Stimulated activated CD4-positive, alpha-beta T cell treated with anti-CD3 and anti-CD28 coated beads, Interleukin-1b, Interleukin-23, amount 100 ng/mL, for 1 hour (primary cell): ENCODE measurements at places on chromosomes 3 and 15.

GRCh38 chr15:53586799-53587198 lies 172.7 kb downstream of the WDR72 start:
- DNase-seq, result no peak

DNA sequence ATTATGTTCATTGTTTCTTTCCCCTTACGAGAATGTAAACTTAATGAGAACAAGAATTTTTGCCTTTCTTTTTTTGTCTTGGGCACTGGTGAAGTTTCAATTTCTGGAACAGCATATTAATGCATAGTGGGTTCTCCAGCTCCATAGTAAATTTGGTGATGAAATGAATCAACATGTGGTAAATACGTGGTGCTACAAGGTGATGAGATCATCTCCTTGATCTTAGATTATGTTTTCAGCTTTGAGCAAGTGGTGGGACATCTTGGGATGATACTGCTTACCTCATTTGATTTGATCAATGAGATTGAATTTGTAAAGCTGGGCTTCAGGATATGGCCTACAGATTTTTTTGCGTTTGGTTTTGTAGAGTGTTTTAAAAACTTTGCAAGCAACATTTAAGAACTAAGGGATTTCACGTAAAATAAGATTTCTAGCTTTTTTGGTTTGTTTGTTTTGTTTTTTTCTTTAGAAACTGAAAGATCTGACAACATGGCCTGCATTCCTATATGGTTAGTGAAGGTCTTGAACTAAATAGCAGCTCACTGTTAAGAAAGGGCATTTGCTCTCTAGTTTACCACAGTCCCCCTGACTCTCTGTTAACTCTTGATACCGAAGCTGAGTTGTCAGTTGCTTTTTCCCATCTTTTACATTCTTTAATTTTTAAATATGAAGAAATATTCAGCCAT lies 45.6 kb downstream of the FNDC3B start:
- no peak for DNase-seq

DNA sequence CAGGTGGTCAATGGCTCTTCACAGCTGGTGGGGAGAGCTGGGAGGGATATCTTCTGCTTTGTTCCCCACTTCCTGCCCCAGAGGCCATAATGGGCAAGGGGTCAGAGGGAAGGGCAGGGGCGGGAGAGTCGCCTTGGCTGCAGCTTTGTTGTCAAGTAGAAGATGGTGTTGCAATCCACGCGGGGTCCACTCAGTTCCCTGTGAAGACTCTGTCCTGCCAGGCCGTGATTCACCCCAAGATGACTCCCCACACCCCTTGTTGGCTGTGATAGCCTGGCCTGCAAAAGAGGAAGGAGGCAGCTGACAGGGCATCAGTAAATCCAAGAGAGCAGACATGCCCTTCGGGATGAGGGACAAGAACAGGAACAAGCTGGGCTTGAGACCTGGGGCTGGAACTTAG lies 6.9 kb downstream of the GALNT15 start:
- DNase-seq, result no peak

GRCh38 chr15:85764649-85765277 lies 30.0 kb downstream of the KLHL25 start:
- no peak for DNase-seq

DNA sequence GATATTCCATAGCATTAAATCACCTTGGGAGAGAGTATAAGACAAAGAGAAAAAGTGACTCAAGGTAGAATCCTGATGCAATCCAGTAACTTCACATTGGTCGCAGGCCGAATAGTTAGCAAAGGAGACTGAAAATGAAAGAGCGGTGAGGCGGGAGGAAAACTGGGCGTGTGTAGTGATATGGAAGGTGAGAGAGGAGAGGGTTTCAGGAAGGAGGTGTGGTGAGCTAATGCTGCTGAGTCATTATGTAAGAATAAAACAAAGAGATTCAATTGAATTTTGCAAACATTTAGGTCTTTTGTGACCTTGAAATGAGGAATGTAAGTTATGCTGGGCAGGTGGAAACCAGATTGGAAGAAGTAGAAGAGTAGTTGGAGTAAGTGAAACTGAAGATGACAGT lies 235.3 kb downstream of the C3orf38 start:
- no peak for DNase-seq

- no peak for DNase-seq
These were observed 16.4 kb upstream of the ANXA2 start for GRCh38 chr15:60414016-60414682.

DNA sequence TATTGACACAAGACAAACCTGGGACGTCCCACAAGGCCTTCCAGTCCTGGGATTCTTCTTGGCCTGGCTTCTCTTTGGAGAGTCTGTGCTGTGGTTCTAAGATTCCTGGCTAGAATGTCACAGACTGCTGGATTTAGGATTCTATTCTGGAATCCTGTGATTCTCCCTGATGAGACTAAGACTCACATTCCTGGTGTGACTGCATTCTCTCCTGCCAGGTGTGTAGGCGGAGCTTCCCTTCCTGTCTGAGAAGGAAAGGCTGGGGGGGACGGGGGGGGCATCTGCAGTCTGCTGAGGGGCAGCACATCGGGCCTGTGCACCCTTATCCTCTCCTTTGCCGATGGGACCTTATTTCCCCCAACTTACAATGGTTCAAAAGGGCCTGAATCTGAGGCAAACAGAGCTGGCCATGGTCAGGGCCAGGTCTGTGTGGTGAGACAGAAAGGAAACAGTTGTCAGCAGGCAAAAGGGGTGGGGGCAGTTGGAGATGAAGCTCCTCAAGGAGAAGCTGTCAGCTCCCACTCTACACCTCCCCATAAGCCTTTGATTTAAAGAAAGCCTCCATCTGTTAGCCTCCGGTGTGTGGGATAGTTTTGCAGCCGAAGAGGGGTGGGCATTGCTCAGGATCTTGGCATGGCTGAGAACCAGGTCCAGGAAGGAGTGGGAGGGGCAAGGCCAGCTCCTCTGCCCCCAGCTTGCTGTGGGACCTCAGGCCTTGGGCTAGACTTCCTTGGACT lies 30.9 kb downstream of the VIPR1 start:
- no peak for DNase-seq

DNA sequence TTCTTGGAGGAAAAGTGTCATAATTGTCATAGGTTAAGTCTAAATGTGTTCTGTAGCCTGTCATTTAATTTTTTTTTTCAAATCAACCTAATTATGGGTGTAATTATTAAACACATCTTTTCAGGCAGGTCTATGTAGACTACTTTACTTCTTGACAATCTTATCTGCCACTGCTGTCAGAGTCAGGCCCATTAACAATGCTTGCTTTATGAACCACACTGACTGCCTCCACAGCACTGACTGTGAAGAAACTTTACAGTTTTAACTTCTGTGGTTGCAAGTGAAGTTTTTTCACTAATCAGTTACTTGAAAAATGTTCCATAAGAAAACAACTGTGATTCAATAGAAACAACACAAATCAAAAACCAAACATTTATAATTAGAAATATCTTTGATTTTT lies 407.8 kb downstream of the PLCL2 start:
- no peak for DNase-seq

DNA sequence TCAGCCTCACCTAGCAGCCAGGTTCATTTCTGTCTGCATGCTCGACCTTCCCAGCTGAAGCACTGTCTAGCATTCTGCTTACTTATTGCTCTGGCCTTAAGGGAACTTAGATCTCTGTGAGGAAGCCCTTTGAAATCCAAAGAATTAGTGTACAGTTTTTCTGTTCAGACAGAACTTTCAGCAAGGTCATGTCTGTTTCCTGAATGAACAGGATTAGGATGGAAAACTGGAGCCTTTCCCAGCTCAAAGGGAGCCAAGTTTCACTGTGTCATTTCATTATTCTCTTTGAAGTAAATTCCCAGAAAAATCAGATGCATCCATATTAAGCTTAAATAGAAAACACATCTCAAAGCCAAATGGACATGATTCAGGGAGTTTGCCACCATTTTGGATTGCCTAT lies 457.3 kb upstream of the KCNMB2 start:
- no peak for DNase-seq

DNA sequence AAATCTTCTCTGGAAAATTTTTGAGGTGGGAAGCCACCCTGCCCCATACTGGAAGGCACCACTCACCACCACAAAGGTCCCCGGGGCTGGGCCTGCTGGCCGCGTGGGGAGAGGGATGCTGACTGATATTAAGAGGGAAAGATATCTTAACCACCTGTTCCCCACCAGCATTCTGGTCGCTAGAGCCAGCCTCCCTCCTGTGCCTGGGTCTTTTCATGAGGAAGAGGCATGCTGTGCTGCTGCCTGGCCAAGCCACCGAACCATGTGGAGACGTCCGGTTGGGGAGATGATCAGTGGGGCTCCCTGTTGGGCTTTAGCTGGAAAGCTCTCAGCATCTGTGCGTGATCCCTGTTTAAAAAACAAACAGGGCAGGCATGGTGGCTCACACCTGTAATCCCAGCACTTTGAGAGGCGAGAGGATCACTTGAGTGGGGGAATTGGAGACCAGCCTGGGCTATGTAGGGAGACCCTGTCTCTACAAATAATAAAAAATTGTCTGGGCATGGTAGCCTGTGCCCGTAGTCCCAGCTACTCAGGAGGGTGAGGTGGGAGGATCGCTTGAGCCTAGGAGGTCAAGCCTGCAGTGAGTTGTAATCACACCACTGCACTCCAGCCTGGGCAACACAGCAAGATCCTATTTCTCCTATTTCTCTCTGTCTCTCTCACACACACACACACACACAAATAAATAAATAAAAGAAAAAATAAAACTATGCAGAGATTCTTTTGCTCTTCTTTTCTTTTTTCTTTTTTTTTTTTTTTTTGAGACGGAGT lies 1.0 kb downstream of the KLHL18 start:
- no peak for DNase-seq

DNA sequence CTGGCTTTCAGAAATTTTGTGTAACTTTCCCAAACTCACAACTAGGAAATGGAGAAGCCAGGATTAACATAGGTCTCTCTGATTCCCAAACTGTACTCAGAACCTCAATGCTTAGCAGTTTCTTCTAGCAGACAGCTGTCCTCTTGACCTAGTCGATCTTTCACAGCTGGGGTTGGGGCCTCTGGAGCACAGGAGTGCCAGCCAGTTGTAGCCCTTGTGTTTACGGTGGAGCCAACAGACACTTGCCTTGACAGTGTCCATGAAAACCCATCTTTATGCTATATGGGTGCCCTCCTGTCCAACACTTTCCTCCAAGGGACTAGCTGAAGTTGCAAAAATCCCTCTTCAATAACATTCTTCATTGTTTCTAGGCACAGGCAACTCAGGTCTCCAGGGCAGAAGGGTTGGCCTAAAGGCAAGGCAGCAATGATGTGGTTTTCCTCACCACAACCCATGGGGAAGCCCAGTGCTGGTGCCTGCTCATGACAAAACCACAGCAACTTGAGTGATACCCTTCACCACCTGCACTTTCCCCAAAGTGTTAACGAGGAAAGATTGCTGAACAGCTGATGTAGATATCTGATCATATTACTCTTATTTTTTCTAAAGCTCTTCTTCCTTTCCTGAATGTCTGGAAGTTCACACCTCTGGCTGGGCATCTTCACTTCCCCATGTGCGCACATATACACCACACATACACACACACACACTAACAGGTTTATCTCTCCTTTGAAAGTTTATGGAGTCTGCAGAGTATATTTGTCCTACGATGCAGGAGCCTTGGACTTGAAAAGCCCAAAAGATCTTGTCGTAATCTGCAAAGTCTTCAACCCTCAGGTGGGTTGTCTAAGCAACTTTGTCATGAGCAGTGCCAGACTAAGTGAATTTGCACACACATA lies 11.0 kb upstream of the KNG1 start:
- DNase-seq, result no peak

GRCh38 chr3:61454801-61455200 lies 106.6 kb upstream of the PTPRG start:
- DNase-seq, result no peak

- DNase-seq, result no peak
These were observed 79.4 kb downstream of the RPLP1 start for GRCh38 chr15:69532066-69532465.

GRCh38 chr3:108241146-108241545 lies 18.9 kb upstream of the IFT57 start:
- no peak for DNase-seq

DNA sequence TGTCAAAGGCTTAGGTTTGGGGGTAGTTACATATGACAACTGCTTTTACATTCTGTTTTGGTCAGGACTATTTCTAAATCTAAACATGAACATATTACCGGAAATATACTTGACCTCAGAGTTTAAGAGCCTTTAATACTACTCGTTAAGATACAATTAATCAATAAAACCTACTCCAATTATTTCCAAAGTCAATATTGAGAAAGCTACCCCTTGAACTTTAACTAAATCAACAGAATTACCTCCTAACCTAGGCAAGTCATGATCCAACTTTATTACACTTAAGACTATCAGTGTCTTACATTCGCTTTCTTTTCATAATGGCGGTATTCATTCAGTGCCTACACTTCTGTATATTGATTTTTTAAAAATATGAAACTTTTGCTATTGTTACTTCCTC lies 107.7 kb downstream of the RAP2B start:
- DNase-seq, result no peak

GRCh38 chr3:170128977-170129431 lies 52.5 kb downstream of the PHC3 start:
- no peak for DNase-seq

DNA sequence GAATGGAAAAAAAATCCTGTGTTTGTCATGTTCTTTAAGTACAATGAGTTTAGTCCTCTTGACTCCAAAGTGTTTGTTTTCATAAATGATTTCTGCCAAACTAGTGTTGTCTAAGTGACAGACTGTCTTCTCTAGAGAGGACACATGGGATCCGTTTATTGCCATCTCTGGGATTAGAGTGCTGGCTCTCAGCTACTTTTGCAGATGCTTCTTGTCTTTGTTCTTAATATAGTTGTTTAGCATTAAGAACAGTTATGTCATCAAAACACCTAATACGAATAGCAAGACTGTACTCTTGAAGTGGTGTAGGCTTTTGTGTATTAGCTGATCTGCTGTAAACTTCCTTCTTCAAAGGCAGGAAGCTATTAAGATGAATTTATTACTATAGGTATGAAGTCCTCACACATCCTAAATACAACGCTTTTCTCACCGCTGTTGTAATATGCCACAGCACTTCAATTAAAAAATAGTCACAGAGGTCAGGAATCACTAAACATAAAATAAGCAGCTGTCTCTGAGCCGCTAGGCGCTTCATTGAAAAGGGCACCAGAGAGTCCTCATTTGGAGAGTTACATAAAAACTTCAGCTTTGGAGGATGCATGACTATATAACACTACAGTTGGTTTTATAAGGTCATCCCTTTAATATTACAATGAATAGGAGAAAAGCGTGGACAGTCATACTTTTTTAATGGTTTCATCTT lies 128.3 kb upstream of the ZNF385D start:
- DNase-seq, result no peak

DNA sequence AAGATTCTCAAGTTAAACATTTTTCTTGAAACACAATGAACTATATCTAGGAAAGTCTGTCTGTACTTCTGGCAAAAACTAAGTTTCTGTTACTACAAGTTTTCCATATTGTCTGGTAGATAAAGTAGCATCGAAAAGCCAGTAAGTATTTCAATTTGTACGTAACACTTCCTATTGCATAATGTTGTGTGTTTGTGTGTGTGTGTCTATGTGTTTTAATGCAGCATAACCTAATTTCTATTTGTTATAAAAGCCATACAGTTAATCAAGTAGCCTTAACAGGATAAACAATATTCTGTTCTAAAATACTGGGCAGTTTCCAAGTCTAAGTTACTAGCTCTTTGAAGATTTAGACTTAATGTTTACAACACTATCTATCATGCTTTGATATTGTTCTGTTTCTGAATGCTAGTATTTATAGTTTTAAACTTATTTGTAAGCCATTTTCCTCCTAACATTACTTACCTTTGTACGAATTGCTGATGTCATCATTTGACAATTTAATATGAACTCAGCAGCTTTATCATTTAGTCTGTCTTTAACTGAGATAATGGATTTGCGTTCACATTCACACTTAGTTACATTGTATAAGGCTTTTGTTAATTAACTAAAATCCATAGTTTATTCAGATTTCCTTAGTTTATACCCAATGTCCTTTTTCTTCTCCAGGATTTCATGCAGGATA lies 163.9 kb downstream of the CBLB start:
- no peak for DNase-seq
